ENCODE measurements at places on chromosomes 1 and 21.

DNA sequence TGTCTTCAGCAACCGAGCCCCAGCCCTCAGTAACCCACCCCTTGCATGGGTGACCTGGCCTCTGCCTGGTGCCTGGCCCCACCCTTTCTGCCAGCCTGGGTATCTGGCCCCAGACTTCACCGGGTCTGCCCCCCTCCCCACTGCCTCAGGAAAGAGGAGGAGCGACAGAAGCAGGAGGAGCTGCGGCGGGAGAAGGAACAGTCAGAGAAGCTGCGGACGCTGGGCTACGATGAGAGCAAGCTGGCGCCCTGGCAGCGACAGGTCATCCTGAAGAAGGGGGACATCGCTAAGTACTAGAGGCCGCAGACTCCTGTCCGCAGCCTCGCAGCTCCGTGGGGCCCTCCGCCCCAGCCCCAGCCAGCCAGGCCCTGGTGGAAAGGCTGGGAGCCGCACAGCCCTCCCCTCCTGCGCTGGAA lies 6.1 kb downstream of the TNFRSF25 start:
- peak; percentile 78 for DNase-seq

- DNase-seq = no peak
Measured at GRCh38 chr1:65200411-65200810, 52.4 kb downstream of the AK4 start.

DNA sequence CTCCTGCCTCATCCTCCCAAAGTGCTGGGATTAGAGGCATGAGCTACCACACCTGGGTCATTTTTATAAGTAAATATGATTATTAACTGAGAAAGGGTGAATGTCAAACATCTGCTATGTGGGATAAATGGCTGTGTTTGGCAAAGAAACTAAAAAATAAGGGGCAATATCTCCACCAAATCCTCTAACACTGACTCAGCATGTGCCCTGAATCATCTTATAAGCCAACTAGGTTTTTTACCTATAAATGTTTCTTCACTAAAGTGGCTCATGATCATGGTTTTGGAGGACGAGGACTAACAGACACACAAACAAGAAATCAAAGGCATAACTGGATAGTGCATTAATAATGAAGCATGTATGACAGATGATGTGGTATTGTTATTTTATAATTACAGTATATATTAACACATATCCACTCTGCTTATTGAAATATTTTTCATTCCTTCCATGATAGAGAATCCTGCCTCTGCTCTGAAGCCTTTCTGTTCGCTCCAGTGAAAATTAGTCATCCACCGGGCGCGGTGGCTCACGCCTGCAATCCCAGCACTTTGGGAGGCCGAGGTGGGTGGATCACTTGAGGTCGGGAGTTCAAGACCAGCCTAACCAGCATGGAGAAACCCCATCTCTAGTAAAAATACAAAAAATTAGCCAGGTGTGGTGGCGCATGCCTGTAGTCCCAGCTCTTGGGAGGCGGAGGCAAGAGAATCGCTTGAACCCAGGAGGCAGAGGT lies 11.7 kb upstream of the ARHGAP29 start:
- no peak for DNase-seq

DNA sequence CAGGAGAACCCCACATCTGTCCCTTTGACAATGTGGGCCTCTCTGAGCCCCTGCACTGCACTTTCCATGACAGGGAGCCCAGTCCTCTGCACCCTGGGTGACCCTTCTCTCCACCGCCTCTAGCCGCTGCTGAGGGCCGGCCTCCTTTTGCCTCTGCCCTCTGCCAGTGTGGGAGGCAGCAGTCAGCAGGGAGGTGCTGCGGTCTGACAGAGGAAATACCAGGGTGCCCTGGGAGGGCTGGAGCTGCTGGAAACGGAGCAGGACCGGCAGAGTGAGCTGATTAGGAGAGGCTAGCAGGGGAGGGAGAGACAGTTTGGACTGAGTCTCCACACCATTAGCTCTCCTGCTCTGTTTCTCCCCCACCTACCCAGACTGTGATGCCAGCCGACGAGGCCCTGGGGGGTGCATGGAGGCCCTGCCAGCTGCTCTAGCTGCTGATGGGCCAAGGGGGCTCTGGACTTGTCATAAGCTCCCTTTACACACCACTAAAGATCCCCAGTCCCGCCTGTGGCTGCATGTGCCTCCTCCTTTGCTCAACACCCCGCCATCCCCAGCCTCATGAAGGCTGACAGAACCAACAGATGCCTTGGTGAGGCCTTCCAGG lies 171.1 kb upstream of the KLHDC7A start:
- no peak for DNase-seq

DNA sequence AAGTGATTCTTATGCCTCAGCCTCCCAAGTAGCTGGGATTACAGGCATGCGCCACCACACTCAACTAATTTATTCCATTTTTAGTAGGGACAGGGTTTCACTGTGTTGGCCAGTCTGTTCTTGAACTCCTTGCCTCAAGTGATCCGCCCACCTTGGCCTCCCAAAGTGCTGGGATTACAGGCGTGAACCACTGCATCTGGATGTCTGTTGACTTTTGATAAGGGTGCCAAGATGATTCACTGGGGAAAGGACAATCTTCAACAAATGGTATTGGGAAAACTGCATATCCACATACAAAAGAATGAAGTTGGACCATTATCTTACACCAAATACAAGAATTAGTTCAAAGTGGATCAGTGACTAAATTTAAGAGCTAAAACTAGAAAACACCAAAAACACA lies 19.8 kb downstream of the RO60 start:
- no peak for DNase-seq

- no peak for DNase-seq
Measured at GRCh38 chr1:24085546-24085945, 26.4 kb downstream of the MYOM3 start.

DNA sequence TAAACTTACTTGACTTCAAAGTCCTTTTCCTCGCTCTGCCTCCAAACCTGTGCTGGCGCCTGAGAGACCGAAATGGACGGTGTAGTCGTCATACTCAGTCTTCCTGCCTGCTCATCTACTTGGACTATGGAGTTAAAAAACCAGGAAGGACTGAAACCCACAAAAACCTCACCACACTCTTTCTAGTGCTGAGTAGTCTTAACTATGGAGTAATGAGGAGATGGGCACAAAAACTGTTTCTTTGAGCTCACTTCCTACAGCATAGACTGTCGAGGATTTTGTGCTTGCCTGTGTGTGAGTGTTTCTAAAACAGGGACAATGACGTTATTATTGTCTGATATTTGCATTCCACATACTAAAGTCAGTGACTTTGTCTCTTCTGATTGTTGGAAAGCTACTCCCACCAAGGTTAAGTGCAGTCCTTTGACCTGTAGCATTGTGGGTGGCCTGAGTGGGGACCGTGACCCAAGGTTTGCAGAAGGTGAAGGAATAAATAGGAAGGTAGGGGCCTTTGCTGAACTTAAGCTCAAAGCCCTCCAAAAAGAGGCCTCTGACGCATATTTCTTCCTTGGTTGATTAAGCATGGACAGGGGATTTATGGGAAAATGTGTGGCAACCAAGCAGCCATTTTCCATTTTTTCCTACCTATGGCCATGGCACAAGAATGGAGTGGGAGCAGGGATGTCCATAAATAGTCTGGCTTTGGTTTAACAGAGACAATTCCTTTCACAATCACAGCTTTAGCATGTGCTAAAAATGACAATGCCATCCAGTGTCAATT lies 109.6 kb downstream of the ZBTB18 start:
- DNase-seq = no peak

DNA sequence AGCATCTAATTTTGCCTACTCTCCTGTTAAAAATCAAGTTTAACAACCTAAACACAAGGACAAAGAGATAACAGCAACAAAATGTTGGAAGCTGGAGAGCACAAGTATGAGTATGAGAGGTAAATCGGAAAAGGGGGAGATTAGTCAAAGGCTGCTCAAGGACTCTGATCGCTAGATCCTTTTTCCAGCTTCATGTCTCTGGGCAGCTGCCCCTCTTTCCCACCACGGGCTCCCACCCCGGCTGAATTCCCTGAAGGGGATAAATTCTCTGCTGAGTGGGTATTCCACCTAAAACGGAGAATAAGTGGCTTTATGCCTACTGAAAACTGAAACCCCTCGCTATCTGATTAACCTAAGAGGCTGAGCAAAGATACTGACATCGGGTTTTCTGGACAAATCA lies 696 bp upstream of the CTBS start:
- no peak for DNase-seq

DNA sequence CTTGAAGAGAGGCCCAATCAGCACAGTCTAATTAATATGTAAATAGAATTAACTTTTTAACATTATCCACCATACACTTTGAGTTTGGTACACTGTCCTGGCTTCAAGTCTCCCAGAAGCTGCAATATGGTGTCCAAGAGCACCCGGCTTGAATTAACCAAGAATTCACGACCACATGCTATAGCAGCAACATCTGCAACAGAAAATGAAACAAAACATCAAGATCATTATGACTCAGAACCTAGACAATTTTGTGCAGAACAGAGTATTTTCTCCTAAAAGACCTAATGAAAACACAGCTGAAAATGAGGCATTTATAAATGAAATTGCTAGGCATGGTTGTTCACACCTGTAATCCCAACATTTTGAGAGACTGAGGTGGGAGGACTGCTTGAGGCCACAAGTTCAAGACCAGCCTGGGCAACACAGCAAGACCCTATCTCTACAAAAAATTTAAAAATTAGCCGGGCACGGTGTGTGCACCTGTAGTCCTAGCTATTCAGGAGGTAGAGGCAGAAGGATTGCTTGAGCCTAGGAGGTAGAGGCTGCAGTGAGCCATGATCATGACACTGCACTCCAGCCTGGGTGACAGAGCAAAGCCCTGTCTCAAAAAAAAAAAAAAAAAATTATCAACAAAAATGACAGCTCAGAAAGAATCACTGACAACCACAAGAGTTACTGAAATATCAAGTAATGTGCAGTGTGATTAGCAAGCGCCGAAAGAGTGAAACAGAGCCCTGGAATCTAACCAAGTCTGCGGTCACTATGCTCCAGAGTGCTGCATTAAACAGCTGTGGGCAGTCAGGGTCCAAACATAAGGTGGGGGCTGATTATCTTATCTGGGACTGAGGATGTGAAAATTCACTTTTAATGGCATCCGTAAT lies 45.3 kb downstream of the HSF2BP start:
- DNase-seq = no peak

DNA sequence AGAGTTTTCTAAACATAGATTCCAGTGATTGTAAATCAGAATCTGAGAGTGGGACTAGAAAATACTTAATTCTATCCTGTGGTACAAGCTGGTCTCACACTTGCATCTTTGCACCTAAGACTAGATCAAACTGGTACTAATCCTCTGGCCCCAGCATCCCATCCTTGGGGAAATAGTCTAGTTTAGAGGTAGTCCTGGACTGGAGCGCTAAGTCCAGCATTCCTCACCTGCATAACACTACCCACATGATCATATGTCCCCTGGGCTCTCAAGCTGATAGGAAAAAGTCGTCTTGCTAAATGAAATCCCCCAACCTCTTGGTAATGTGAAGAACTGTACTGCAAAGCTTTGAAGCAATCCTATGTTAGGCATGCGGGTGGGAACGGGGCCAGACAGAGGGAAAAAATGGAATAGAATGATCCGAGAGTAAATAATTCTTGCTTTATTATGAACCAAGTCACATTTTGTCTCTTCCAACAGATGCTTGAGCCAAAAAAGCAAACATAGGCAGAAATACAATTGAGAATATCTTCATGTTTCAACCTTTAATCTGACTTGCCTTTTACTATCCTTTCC lies 4.8 kb downstream of the COX20 start:
- DNase-seq = peak; percentile 3

DNA sequence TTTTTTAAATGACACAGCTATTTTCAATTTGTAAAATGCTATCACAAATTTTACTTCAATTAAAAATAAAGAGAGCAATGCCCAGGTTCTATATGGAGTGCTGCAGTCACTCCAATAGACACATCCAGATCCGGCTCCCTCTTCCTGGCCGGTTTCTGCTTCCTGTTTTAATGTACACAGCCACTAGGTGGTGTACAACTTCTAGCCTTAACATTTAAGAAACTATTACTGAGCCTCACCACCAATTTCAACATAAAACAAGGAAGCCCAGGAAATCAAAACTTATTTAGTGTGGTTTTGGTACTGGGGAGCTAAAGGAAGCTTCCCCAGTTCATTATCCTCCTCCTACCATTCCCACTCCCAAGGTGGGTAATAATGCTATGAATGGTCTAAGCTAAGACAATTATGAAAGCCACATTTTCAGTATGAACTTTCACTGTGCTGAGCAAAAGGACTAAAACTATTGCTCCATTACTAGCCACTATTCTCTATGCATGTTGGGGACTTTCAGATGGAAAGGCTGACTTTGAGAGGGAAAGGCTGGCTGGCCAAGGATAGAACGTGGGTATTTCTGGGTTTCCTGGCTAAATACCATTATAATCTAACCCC lies 25.5 kb upstream of the MTMR11 start:
- DNase-seq = peak; percentile 74

GRCh38 chr21:32549440-32549839 lies 35.9 kb downstream of the TCP10L start:
- no peak for DNase-seq

GRCh38 chr21:31660591-31660990 lies 1.1 kb downstream of the SOD1 start:
- peak; percentile 17 for DNase-seq
